NCI-H187 treated with DMSO at 0.1 percent for 48 hours (cell line): ENCODE measurements at places on chromosomes 3 and 15.

GRCh38 chr3:111577798-111578685 lies 17.1 kb downstream of the ZBED2 start:
- DNase-seq: no peak

DNA sequence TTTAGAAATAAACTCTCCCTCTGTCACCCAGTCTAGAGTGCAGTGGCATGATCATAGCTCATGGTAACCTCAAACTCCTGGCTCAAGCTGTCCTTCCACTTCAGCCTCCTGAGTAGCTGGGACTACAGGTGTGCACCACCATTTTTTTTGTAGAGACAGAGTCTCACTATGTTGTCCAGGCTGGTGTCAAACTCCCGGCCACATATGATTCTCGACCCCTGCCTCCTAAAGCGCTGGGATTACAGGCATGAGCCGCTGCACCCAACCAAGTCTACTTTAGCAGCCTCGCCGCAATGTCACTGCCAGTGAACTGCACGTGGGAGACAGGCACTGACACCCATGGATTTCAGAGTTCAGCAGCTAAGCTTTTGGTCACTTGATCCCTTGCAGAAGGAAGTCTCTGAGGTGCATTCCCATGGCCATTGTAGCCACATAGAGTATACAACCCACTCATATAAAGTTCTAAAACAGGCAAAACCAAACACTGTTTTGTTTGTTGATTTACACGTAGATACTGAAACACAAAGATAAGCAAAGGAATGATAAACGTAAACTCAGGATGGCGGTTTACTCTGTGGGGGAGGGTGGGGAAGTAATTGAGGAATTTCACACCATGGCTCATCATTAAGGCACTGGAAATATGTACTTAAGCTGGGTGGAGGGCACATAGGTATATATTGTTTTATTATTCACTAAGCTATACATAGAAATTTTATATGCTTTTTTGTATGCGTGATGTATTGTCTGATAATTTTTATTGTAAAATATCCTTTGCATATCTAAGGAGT lies 115.0 kb downstream of the MEX3B start:
- DNase-seq: no peak

GRCh38 chr3:151198849-151199248 lies 4.2 kb downstream of the GPR171 start:
- DNase-seq: no peak

- no peak for DNase-seq
These were observed 4.1 kb upstream of the CHRNA3 start for GRCh38 chr15:78624651-78625590.

DNA sequence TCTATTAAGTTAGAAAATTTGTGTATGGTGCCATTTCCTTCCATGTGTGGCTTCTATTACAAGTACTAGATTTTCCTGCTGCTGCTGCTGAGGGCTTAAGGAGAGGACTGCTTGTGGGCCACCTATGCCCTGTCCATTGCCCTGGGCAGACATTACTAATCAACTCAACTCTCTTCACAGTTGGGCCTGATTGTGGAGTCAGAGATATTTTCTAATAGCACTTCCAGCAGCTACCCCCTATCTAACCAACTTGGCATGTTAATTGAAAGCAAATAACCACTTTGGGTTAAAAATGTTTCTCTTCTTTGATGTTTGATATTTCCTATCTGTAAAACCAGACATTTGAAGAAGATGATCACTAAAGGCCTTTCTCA lies 242.0 kb downstream of the EDEM1 start:
- DNase-seq: no peak

GRCh38 chr15:39721893-39722292 lies 60.7 kb downstream of the FSIP1 start:
- DNase-seq: no peak

DNA sequence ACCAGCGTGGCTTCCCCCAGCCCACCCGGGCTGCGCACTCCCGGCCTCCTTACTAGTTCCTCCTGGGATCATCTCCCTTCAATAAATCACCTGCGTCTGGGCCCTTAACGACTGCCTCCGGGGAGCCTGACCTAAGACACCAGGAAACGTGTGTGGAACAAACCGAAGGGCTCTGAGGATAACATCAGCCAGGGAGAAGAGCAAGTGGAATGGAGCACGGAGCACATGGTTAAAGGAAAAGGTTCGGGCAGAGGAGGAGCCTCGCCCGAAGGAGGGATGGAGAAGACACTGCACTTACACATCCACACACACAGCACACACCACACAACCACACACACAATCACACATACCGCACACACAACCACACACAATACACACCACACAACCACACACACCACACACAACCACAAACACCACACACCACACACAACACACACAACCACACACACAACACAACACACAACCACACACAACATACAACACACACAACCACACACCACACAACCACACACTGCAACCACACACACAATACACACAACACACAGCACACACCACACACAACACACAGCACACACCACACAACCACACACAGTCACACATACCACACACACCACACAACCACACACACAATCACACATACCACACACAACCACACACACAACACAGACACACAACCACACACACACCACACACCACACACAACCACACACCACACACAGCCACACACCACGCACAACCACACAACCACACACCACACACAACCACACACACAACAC lies 24.7 kb downstream of the CPN2 start:
- DNase-seq: no peak

GRCh38 chr15:34078900-34079299 lies 22.8 kb downstream of the EMC7 start:
- no peak for DNase-seq

DNA sequence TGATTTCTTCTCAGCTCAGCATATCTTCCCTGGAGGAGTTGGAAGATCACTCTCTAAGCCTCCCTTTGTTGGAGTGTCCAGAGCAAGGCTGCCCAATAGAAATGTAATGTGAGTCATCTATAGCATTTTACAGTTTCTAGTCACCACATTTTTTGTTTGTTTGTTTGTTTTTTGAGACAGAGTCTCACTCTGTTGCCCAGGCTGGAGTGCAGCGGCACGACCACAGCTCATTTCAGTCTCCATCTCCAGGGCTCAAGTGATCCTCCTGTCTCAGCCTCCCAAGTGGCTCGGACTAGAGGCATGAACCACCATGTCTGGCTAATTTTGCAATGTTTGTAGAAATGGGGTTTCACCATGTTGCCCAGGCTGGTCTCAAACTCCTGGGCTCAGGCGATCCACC lies 21.3 kb downstream of the KLHL6 start:
- no peak for DNase-seq

DNA sequence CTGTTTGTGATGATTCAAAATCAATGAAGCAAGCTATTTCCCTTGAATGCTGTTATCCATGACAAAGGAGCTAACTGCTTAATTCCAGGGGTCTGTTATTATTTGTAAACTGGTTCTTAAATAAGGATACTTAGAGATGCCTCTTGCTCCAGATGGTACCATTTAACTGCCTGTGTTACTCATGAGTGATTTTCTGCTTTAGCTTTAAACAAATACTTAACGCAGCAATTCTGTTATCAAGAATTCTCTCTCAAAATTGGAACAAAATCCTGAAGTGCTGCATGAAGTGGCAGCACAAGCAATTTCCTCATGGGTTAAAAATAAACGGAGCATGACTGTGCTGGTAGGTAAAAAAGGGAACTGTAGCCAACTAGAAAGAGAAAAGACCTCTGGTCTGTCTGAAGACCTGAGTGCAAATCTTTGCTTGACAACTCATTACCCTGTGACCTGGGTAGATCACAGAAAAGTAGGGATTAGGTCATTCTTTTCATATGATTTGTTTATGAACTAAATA lies 62.5 kb upstream of the GBE1 start:
- DNase-seq: peak; percentile 11

DNA sequence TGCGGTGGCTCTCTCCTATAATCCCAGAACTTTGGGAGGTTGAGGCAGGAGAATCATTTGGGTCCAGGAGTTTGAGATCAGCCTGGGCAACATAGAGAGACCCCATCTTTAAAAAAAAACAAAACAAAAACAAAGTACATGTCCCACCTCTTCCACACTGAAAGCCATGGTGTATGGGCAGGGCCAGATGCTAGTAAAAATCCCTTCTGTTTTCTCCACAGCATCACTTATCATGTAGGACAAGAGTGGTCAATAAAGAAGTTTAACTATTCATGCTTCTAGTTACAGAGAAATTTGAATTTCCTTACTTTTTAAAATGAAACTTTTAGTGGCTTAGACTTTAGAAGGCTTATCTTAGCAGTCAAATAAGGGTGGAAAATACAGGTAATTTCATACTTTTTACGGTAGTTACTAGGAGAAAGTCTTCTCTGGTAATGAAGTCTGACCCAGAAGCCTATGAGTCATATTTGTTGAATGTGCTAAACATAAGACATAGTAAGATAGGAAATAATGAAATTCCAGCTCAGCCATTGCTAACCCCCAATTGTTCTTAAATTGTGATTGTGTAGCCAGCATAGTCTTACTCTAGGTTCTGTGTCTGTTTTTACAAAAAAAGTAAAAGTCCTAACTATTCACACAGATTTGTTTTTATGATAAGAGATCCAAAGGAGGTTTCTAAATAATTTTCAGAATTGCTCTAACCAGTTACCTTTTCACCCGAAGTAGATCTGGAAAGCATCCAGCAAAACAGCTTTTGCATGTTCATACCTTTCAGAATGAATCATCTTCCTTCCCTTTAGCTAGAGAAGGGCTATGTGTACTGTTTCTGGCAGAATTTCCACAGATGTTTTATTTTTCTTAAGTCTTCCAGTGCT lies 16.4 kb upstream of the ZNF609 start:
- DNase-seq: no peak

DNA sequence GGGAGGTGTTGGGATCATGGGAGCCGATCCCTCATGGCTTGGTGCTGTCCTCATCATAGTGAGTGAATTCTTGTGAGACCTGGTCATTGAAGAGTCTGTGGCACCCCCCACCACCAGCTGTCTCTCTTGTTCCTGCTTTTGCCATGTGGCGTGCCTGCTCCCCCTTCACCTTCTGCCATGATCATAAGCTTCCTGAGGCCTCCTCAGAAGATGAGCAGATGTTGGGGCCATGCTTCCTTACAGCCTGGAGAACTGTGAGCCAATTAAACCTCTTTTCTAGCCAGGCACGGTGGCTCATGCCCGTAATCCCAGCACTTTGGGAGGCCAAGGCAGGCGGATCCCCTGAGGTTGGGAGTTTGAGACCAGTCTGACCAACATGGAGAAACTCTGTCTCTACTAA lies 37.0 kb upstream of the CGNL1 start:
- no peak for DNase-seq

GRCh38 chr15:80163897-80164296 lies 11.1 kb downstream of the FAH start:
- no peak for DNase-seq

- DNase-seq: no peak
These were observed 96.3 kb downstream of the TPRG1 start for GRCh38 chr3:189267981-189268613.

- DNase-seq: no peak
These were observed 45.2 kb upstream of the SYNPR start for GRCh38 chr3:63232764-63233396.

- DNase-seq: no peak
These were observed 451.0 kb downstream of the EPHB1 start for GRCh38 chr3:135246027-135246426.

DNA sequence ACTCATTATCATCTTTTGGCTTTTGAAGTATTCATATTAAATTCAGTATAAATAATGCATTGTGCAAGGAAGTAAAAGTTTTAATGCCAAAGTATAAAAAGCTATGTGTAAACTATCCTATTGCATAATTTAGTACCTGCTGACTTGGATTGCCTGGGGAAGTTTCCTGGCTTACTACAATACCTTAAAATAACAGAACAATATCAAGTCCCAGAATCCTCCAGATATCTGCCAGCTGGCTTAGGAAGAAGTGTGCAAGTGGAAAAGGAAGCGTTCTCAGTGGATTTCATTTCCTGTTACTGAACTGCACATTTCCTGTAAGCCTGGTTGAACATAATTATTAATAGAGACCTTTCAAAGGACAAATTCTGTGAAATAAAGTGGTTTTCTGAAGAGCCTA lies 236.7 kb downstream of the ADAMTSL3 start:
- no peak for DNase-seq

GRCh38 chr3:124920718-124921117 lies 13.8 kb downstream of the MUC13 start:
- DNase-seq: no peak

DNA sequence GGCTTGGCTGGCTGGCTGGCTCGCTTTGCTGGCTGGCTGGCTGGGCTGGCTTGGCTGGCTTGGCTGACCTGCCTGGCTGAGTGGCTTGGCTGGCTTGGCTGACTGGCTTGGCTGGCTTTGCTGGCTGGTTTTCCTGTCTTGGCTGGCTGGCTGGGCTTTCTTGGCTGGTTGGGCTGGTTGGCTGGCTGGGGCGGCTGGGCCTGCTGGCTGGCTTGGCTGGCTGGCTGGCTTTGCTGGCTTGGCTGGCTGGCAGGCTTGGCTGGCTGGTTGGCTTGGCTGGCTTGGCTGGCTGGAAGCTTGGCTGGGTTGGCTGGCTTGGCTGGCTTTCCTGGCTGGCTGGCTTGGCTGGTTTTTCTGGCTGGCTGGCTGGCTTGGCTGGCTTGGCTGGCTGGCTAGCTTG lies 435.6 kb downstream of the GOLGA6L6 start:
- DNase-seq: no peak

DNA sequence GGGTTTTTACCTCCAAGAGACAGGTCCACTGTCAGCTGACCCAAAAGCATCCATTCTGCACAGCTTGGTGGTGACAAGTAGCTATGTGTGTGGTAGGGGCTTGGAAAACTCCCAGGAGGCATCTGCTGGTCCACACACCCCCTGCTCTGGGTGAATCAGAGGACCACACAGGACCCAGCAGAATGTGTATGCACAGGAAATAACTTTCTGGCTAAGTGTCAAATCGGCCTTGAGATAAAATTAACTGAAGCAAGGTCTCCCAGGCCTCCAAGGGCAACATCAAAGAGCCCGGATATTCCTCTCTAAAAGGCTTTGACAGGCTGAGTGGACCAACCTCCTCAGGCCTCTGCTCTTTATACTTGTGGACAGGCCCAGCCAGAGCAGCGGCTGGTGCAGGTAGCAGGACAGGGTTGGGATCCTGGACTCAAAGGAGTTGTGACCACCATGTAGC lies 66.5 kb downstream of the CTNNB1 start:
- no peak for DNase-seq

DNA sequence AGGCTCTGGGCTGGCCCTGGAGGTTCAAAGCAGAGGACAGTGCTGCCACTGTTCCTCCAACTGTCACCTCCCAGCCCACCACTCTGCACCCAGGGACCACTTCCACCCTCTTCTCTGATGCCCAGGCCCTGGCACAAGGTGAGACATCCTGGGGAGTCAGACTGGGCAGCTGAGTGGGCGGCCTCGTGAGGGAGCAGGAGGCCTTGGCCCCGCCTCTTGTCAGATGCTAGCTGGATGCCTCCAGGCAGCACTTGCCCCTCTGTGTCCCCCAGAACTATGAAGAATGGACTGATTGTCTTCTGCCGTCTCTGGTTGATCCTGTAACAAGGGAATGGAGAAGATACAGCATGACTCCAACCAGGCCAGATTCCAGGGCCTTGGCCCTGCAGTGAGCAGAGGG lies 191.0 kb upstream of the LINGO1 start:
- no peak for DNase-seq

DNA sequence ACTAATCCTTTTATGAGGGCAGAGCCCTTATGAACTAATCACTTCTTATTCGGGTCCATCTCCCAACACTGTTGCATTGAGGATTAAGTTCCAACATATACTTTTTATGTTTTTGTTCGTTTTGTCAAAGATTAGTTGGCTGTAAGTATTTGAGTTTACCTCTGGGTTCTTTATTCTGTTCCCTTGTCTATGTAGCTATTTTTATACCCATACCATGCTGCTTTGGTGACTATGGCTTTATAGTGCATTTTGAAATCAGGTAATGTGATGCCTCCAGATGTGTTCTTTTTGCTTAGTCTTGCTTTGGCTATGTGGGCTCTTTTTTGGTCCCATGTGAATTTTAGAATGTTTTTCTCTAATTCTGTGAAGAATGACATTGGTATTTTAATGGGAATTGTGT lies 166.4 kb upstream of the KCNMB2 start:
- DNase-seq: no peak
